ENCODE measurements at places on chromosomes 5 and 9.

DNA sequence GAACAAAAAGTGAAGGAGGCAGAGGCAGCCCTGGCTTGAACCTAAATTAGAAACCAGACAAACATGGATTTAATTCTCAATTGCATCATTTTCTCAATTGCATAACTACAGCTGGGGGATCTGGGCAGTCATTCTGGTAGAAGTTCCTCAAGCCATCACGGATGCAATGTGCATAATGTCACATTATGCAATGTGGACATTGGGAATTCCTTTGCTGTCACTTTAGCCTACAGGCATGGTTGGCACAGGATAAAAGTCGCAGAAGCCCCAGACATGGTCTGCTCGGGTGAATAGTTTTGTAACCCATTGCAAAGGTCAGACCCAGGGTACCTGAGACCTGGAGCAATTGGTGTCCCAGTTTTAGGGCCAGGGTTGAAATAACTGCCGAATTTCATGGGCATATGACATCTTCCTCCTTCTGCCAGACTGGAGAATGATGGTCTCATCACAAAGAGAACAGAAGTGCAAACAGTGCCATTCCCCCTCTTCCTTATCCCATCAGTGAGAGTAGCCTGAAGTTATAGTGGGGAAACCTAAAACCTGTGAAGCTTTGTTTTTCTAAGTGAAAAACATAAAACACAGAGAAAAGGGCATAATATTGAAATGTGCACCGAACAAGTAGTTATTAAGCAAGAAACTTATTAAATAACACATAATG lies 290.8 kb downstream of the MSX2 start:
- DNase-seq = no peak

DNA sequence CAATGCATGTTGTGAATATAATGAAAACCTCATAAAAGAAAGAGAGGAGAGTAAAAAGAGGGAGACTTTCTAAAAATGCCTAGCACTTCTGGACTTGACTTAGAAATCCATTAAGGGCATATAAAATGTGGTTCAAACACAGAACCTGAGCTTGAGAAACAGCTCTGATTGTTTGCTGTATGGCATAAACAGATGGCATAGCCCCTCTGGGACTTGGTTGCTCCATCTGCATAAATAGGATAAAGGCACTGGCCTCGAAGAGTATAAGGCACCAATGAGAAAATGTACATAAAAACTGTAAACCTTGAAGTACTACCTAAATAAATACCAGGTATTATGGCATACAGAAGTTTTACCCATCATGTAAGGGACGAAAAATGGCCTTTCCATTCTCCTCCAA lies 23.8 kb downstream of the MRPS27 start:
- no peak for DNase-seq

DNA sequence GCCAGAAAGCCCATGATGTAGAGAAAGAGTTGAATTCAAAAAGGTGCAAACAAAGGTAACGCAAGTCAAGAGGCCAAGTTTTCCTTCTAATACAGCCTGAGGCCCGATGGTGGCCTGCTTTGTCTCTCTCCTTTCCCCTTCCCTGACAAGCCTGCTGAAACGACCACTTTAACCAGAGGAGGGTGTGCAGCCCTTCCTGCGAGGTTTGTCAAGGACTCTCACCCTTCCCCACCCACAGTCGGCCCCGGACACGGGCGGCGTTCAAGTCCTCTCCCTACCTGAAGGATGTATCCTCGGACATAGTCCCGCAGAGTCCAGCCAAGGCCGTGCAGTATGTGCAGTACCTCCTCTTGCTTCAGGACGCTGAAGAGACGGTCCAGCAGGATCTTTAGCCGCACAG lies 318.2 kb downstream of the BNC2 start:
- DNase-seq = no peak

GRCh38 chr5:169805527-169805934 lies 168.5 kb downstream of the DOCK2 start:
- DNase-seq = no peak

- no peak for DNase-seq
Observed at GRCh38 chr9:136047775-136048559, 47.1 kb downstream of the NACC2 start.

DNA sequence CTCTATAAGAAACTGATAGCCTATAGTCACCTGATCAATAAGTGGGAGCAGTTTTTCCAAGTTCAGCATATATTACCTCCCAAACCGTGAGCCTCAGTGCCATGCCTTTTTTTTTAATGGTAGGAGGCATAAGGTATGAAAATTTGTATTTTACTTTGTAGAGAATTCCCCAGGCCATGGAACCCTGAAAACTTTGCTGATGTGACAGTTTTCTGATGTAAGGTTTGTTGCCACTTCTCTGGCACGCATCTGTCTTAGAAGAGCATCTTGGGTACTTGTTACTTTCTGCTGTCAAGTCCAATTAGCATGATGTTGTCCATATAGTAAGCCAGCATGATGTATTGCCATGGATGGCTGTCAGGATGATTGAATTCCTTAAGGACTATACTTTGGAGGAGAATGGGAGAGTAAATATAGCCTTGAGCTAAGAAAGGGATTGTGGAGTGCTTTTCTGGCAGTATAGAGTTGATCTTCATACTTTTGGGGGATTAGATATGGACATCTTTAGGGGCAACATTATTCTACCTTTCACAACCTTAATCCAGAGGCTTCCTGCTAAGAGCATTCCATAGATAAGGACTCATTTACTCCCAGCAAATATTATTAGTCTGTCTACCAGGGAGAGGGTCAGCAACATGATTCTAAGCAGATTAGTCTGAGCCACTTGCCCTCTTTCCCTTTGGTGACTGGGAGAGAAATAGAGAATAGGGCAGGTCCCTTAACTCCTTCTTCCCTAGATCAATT lies 389.6 kb downstream of the YTHDC2 start:
- no peak for DNase-seq

DNA sequence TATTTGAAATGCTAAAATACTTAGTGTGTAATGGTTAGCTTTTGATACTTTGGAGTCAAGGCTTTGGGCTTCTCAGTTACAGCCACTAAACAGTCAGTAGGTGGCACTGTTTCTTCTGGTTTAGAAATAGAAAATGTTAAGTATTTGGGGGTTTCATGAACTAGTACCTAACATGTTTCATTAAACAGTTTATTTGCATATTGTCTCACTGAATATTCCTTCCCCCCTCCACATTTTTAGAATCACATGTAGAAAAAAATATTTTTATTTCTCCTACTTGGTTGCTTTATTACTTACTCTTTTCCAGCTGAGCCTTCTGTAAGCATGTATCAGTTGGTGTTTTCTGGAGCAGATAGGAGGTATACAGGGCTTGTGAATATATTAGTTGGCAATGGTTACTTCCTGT lies 48.0 kb downstream of the IPO11 start:
- no peak for DNase-seq

DNA sequence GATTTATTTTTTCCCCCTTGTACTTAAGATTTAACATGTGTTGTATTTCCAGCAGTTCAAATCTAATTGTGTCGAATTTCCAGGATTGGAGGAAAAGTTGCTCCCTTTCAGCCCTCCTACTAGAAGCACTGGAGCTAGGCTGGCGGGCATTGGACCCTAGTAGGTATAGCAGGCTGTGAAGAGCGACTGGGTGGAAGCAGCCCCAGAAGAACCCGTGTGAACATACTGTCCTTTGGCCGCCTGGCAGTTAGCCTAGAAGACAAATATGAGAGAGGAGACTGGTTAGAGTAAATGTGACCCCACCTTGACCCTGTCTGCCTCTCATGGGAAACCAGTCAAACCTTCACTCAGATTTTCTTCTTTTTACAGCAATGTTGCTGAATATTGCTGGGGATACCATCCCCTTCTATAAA lies 13.9 kb downstream of the ALDOB start:
- DNase-seq = no peak

GRCh38 chr9:124285490-124285889 lies 27.7 kb downstream of the NEK6 start:
- DNase-seq = no peak

GRCh38 chr5:33037076-33037475 lies 326.0 kb downstream of the NPR3 start:
- no peak for DNase-seq

DNA sequence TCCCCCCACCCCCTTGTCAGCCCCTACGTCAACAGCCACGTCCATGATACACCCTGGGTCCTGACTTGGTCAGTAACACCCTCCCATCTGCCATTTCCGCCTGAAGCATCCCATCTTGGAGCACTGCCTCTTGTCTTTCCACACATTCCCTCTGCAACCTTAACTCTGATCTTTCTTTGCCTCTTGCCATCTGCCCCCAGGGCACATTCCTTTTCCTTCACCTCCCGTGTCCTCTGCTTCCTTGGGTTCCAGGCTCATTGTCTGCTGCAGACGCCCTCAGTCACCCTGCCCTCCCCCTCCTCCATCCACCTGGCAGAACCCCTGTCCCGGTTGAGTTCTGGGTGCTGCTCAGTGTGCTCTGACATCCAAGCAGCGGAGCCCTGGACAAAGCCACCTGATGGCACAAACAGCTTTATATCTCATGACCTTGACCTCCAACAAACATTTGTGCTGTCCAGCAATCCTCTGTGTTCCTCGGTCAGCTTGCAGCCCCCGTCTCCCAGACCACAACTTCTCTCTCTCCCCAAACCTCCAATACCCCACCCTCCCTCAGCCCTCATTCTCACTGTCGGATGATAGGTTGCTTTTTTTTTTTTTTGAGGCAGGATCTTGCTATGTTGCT lies 97.7 kb upstream of the IER5L start:
- DNase-seq = no peak

- no peak for DNase-seq
Observed at GRCh38 chr9:14218253-14218652, 95.7 kb downstream of the NFIB start.

- no peak for DNase-seq
Observed at GRCh38 chr5:74116984-74117383, 491.0 kb downstream of the ARHGEF28 start.

- no peak for DNase-seq
Observed at GRCh38 chr5:136311999-136312398, 53.3 kb downstream of the TRPC7 start.

DNA sequence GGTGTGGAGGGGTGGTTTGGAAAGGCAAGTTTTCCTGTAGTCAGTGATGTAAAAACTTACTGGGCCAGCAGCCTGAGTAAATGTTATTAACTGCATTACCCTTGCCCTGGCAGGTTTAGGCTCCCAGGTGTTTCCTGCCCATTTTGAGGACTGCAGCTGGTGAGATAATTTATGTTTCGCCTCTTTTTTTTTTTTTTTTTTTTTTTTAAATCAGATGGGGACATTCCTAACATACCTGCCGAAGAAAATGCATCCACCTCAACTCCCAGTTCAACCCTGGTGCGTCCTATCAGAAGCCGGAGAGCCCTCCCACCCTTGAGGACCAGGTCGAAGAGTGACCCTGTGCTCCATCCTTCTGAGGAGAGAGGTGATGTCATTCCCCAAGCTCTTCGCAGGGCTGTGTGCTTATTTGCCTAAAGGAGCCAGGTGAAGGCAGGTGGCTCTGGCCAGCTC lies 60.6 kb downstream of the ENTREP1 start:
- no peak for DNase-seq

DNA sequence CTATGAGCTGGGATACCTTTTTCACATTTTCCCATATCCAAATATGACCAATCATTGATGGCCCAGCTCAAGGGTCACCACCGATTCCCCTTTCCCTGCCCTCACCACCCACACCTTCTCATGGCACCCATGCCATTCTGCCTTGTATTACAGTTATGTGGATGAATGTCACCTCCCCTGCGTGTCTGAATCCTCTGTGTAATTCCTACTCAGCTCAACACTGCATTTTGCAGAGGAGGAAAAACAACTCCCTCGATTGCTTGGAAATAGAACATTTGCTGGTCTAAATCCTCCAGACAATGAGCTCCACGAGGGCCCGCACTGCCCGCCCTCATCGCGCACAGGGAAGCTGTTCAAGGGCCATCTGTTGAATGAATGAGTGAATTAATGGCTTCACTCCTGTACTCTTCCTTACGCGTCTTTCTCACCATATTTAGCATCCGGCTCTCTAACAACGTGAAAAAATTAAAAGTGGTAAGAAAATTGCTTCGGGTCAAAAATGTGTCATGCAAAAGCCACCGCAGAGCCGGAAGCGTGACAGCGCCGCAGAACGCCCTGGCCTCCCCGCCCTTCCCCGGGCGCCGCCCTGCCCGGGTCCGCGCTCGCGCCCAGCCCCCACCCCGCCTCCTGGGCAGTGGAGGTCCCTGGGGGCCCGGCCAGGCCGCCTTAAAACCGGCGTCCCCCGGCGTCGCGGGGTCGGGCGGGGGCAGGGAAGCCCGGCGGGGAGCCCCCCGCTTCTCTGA lies 704 bp downstream of the SUSD1 start:
- peak; percentile 51 for DNase-seq

GRCh38 chr5:141211-141610 lies 49.2 kb downstream of the PLEKHG4B start:
- no peak for DNase-seq

DNA sequence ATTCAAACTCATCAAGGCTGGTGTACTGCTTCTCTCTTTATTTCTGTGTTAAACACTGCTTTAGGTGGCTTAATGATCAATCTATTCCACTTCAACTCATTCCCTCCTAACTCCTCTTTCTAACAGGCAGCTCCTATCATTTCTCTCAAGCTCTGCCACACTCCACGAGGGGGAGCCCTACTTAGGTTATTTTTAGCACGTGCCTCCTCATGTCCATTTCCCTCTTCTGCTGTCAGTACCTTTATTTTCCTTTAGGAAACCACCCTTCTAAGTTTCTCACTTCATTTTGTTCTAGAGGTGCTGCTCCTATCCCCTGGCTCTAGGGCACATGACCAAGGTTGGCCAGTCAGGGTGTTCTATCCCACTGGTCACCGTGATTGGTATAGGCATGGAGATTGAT lies 6.7 kb upstream of the BRINP1 start:
- DNase-seq = no peak

DNA sequence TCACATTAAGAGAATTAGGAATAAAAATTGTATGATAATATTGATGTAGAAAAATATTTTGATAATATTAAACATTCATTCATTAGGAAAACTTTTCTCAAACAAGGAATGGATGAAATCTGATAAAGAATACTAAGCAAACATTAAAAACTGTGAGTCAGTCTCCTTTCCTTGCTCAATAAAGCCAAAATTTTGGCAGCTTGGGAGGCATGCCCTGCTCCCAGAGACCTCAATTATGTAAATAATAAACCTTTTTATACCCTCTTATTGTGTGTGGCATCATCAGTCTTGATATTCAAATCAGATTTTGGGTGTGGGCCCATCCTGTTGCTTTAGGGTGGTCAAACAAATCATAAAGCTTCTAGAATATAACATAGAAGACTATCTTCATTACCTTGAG lies 36.6 kb upstream of the CCL21 start:
- no peak for DNase-seq

DNA sequence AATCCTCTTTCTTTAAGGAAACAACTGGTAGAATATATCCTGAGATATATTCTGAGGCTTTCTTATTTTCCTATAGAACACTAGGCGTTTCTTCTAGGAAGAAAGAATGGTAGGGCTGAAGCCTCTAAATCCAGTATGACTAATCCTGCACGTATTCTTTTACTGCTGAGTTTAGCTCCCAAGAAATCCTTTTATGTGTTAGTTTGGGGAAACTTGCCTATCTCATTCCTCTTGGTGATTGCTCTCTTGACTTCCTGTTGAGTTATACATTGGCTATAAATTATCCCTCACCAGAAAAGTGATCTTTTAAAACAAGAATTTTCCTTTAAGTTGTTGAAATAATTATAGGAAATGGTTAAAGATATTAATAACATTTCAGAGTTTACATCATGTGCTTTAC lies 422.9 kb downstream of the TMEM161B start:
- no peak for DNase-seq
